ENCODE measurements at places on chromosomes 3 and 15.

GRCh38 chr3:149453140-149453805, 21.2 kb upstream of the TM4SF4 start:
- no peak for DNase-seq

GRCh38 chr3:43852066-43852465, 161.3 kb downstream of the ABHD5 start:
- no peak for DNase-seq

GRCh38 chr15:31237043-31237324, 89.7 kb upstream of the KLF13 start:
- DNase-seq, result no peak

DNA sequence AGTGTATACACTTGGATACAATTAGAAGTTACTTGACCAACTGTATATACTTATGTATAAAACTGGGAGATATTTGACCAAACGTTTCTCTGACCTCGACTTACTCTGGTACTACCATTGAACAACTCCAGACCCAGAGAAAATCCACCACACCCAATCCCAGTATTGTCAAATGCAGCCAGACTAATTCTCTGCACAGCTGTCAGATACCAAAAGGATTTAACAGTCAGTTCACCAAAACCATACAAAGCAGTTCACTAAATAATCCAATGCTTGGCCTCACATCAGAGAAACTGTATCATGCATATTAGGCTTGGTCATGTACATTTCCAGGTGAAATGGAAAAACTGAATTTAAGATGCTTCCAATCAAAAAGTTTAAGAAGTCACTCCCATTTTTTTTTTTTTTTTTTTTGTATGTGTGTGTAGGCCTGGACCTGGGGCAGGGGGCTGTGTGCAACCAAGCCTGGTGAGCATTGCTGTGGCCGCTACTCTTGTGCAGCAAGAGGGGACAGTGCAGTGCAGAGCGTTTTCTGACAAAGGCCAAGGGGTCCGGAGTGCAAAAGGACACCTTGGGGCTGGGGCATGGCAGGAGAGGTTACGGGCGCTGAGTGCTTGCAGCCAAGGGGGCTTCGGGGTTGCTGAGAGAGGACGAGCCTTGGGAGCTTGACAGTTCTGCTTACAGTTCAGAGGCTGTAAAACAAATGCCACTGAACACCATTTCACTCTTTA, 1.4 kb downstream of the TOMM70 start:
- DNase-seq, result no peak

DNA sequence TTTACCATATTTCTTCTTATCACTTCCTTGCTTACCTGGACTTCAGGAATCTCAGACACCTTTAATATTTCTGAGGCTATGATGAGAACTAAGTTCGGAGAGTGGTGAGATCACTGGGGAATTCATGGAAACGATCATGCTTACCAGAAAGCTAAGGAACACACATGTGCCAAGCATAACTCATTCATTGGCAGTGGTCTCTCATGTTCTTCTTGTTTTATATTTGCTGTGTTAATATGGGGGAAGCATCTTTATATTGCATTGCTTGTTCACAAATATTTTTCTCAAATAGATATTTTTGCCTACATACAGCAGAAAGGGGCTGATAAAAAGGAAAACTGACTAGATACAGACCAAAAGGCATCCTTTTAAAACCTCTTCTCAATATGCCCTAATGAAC, 55.8 kb downstream of the COL6A6 start:
- no peak for DNase-seq

DNA sequence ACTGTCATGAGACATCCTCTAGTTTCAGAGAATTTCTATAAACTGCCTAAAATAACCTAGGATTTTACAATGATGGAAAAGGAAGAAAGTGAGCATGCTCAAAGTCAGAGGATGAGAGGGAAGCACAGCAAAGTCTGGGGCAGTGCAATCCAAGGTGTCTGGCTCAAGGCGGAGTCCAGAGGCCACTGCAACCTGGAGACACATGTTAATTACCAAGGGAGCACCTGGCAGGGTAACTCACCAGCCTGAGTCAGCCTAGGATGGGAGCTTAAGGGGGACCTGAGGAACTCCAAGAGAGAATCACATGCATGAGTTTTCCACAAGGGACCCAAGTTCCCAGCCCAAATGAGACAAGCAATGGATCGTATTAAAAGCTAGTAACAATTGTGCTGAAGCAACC, 49.8 kb downstream of the PLD1 start:
- no peak for DNase-seq

DNA sequence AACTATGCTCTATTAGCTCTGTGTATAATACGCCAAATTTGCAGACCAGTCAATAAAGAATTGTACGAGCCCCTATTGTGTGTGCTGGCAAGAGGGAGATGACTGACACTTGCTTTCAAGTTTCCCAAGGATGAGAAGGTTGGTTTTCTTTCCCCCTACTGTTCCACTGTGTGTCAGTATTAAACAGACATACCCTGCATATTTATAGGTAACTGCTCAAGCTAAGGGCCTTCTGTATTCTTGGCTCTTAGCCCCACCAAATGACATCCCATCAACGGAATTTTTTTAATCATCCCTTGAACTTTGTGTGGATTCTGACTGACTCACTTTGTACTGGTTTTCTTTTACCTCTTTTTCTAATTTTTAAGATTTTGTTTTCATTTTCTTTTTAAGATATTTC, 60.6 kb upstream of the GYG1 start:
- DNase-seq, result no peak

DNA sequence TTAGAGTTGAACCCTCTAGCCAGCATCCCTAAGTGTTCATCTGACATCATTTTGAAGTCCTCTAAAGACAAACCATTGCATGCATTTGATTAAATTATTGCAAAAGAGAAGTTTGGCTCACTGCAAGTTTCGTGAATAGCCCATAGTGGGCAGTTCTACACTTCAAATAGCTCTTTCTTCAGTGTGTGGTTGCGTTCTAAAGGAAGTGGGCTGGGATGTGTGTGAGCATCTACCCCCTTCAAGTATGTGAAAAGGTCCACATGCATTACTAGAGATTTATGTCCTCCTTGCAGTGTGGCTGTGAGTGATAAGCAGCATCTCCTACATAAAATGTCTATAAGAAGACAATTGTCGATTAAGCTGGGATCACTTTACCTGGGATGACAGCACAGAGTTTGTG, 54.6 kb downstream of the SST start:
- no peak for DNase-seq

DNA sequence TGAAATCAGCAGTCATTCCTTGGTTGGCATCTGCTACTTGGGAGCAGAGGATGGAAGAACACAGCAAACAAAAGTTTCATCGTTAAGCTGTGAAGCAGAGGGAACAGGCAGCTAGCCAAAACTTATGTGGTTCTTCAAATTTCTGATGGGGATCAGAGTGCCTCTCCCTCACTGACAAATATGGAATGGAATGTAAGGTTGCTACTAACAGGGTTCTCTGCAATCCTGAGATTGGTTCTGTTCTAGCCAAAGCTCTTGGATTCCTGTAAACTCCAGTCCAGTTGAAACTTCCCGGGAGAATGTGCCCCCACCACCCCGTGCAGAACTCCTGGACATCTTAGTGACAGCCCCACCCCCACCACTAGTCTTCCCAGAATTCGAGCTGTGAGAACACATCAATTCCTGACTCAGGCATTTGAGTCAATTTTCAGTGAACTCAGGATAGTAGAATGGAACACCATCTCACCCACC, 55.9 kb upstream of the PHLDB2 start:
- no peak for DNase-seq

- no peak for DNase-seq
Measured at GRCh38 chr15:68374168-68374745, 57.7 kb downstream of the ITGA11 start.

- no peak for DNase-seq
Measured at GRCh38 chr15:89423981-89424380, 72.4 kb downstream of the RHCG start.

GRCh38 chr3:58178528-58179234, 32.1 kb downstream of the DNASE1L3 start:
- DNase-seq, result no peak

Measured in CD4-positive, alpha-beta T cell (primary cell).